ENCODE measurements at places on chromosomes 2 and 18.

GRCh38 chr2:110166266-110166665 lies 38.5 kb downstream of the NPHP1 start:
- no peak overlapping the region for H3K27ac ChIP-seq
- no peak for DNase-seq
- H3K27me3 ChIP-seq: no peaks in the 10 kb centered on the region
- H3K36me3 ChIP-seq: peaks cover 6% of the 10 kb centered on the region
- no peak overlapping the region for H3K4me3 ChIP-seq

- DNase-seq: no peak
- H3K27ac ChIP-seq: no peak overlapping the region
- no peaks in the 10 kb centered on the region for H3K36me3 ChIP-seq
- no peak overlapping the region for H3K4me3 ChIP-seq
- peaks cover 20% of the 10 kb centered on the region for H3K27me3 ChIP-seq
These were observed 208.5 kb downstream of the SH3BP4 start for GRCh38 chr2:235160281-235160810.

DNA sequence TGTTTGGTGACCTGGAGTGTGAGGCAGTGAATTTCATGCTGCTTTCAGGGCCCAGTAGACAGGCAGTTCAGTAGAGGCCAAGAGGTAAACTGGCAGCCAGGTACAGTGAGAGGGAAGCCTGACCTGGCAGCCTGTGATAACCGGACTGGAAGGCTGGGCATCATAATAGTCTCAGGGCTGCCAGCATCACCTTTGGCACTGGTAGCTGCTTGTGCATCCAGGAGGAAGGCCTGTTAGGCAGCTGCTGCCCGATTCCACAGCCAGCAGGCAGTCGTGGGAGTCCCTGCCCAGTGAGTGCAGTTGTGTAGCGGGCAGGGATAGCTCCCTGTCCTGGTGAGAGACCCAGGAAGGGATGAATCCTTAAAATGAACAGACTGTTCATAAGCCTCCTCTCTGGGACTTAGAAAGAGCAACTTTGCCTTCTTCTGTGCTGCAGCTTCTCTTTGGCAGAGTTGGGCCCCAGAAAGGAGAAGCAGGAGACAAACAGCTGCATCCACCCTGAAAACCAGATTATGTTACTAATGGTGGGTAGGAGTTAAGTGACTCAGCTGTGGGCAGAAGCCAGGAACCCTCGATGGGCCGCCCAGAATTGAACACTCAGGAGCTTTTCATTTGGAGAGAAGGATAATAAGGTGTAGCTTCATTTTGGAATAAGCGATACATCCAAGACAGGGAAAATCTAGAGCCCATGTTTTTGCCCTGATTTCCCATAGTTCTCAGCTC lies 8.1 kb upstream of the GPBAR1 start:
- H3K36me3 ChIP-seq: peaks cover 94% of the 10 kb centered on the region
- no peaks in the 10 kb centered on the region for H3K27me3 ChIP-seq
- peak overlapping the region; percentile 10 for H3K27ac ChIP-seq
- H3K4me3 ChIP-seq: no peak overlapping the region
- no peak for DNase-seq

GRCh38 chr2:22406625-22407024 lies 978.4 kb upstream of the KLHL29 start:
- DNase-seq: no peak
- H3K4me1 ChIP-seq: no peaks in the 10 kb centered on the region
- no peak overlapping the region for H3K4me3 ChIP-seq
- no peaks in the 10 kb centered on the region for H3K27me3 ChIP-seq

DNA sequence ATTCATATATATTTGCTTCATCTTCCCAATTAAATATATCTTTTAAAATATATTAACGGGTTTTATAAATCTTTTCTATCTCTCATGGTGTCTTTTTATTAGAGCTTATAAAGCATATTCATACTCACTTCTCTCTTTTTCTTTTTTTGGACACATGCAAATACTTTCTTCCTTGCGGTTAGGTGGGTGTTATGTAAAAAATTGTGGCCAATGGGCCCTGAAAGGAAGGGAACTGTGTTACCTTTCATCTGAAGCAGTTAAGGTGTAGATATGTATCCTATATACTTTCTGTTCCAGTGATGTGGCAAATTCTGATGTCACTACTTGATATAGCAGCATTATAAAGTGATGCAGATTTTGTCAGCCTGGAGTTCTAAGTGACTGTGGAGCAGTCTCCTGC lies 714.5 kb downstream of the PLCL1 start:
- no peak for DNase-seq
- no peaks in the 10 kb centered on the region for H3K27me3 ChIP-seq
- H3K27ac ChIP-seq: no peak overlapping the region
- no peaks in the 10 kb centered on the region for H3K4me1 ChIP-seq
- no peak overlapping the region for H3K4me3 ChIP-seq

All from stomach (tissue), 19 donors.